ENCODE measurements at places on chromosomes 4 and X.

DNA sequence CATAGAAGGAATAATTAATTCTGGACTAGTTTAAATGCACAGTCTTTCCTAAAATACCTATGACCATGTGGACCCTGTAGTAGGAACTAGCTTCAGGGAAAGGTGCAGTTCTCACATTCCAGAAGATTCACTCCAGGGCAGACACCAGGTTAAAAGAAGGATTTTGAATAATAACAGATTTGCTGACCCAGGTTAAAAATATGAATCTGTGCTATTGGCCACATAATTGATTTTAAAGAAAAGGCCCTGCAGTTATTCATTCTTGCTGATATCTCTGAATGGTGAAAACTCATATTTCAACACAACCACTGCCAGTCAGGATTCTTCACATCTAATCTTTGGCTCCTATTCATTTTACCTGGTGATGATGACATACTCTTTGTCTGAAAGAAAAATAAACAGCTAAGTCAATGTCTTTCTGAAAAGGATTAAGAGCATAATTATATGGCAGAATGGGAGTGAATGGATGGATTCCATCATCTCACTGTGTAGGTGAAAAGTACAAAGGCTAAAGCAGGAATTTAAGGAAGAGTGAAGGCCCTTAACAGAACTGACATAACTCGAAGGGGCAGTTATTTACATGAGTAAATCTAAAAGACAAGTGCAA is 432.8 kb downstream of the PDGFC start:
- no peak for DNase-seq

- no peak for DNase-seq
Observed at GRCh38 chr4:3317656-3318211, 24.9 kb downstream of the RGS12 start.

DNA sequence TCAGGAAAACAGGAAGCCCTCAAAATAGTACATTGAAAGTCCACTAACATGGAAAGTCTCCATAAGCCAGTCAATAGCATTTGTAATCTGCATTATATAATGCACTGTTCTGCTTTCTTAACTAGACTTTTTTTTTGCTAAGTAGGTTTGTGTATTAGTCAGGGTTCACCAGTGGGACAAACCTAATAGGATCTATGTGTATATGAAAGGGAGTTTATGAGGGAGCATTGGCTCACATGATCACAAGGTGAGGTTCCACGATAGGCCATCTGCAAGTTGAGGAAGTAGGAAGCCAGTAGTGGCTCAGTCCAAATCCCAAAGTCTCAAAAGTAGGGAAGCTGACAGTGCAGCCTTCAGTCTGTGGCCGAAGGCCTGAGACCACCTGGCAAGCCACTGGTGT is 116.0 kb downstream of the MXRA5 start:
- DNase-seq, result no peak

- DNase-seq, result no peak
Observed at GRCh38 chrX:15376956-15377355, 7.3 kb downstream of the VEGFD start.

DNA sequence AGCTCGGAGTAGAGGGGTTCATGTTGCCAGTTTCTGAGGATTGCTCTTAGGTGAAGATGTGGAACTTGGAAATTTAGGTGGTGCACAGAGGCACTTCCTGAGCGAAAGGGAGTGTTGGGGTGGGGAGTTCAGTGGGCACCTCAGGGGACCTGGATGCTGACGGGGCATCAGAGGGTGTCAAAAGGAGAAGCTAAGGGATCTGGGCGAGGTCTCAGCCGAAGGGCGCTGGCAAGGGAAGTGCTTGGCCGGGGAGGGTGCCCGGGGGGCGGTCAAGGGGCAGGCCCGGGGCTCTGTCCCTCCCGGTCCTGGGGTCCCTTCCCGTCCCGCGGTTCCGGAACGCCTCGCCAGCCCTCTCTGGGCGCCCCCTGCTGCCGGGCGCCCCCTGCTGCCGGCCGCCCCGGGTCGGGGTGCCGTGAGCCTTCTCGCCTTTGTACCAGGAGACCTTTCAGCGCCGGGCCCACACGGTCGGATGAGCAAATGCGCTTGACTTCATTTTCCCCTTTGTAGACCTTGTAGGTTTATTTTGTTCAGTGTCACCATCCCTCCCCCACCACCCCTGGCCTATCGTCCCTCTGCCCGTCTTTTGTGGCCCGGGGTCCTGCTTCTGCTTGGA is 3.0 kb upstream of the PHOX2B start:
- peak; percentile 39 for DNase-seq

- no peak for DNase-seq
Observed at GRCh38 chr4:44016570-44017421, 431.8 kb downstream of the KCTD8 start.

DNA sequence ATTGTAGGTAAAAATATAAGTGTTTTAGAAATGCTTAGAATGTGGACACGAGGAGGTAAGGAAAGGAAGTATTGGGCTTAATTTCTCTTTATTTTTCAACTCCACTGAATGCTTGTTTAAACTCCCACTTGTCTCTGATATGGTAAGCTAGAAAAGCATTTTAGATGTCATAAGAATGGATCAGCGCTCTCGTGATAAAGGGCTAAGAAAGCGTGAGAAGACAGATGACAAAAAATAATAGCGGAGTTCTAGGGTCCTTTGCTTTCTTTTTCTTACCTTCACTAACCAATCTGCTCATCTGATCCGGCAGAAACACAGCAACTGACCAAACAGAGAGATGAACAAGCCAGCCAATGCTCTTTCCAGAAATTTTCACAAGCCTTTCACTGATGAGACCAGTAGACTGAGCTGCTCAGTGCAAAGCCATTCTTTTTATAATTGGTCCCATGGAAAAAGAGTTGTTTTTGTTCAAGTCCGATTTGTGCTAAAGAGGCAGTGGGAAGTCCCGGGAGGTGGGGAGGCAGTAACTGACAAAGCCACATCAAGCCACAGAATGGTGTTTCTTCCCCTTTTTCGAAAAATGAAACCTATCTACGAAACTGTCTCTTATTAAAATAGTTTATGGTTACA is at the start of gene TASL:
TASL (minus strand) TSS at position 405 of the 630 bp plus-strand sequence. CDS start 17,411 bp downstream, outside the sequence.
- DNase-seq, result no peak

DNA sequence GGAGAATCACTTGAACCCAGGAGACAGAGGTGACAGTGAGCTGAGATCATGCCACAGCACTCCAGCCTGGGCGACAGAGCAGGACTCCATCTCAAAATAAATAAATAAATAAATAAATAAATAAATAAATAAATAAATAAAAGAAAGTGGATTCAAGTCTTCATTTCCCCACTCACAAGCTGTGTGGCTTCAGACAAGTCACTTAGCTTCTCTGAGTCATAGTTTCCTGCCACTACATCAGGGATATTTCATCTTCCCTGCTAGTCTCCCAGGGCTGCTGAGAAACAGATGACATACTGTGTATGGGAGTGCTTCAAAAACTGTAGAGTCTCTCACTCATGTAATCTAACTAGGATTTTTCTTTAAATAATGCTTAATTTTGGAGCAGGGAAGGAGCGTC is 37.2 kb downstream of the TBC1D9 start:
- DNase-seq, result no peak

DNA sequence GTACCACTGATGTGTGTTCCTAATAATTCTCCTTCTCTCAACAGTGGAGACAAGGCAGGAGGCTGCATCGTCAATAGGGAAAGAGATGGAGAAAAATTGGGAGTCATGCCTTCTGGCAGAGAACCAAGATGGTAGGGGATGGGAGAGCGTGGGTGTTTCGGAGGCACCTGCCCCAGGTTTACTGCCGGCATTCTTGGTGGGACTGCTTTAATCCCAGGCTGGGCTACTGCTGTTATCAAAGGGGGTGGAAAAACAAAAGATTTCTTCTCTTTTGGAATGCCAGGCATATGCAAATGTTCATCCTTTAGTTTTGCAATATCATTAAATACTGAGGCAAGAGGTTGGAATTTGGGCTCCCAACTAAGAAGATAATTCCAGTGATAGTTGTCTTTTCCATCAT is 257.0 kb downstream of the DCHS2 start:
- no peak for DNase-seq

DNA sequence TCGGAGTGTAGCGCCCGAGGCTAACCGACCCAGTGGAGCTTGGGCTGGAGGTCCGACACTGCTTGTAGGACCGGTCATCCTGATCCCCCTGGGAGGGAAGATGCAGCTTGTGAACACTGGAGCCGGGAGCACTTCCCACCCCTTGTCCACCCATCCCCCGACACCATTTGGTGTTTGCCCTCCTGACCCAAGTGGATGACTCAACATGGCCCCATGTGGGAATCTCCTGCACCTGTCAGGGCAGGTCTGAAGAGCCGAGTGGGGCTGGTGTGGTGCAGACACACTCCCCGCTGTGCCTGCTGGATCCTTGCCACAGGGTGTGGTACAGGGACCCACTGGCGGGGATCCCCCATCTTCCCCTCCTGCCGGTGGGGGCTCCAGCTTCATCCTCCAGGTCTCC is 90.0 kb upstream of the AFAP1 start:
- peak; percentile 48 for DNase-seq

DNA sequence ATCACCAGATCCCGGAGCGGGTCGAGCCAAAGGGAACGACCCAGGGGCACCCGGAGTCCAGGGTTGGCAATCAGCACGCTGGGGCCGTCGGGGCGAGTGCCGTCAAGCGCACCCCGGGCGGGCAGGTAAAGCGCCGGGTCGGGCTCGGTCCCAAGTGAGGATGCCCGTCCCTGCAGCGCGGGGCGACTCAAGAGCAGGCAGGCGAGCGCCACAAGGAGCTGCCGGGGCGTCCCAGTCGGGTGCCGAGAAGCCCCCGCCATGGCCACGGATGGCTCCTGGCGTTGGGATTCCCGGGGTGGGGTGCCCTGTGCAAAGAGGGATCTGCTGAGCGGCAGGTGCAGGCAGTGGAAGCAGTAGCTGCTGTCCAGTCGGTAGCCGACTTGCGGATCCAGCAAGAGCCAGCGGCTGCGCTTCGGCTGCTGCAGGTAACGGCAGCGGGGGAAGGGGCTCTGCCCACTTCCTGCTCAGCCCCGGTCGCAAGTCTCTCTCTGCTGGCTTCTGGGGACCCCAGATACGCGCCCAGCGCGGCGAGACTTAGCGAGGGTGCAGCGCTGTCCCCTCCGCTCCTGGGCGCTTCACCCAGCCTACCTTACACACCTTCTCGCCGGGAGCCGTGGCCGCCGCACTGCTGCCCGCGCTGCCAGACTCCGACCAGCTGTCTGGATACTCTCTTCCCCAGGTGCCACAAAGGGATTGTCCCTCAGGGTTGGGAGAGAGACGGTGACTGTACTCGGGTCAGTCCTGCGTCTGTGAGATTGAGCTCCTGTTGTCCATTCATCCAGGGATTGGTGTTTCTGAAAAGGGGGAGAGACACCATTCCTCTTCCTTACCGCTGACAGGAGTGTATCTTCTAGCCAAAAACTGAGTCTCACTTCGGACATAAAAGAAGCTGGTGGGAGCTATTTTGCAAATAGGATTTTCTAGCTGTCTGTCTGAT is at the start of gene FREM3:
FREM3 (minus strand) TSS at position 260 of the 937 bp plus-strand sequence; CDS start at position 260, 0 bp downstream.
- DNase-seq, result peak; percentile 59

DNA sequence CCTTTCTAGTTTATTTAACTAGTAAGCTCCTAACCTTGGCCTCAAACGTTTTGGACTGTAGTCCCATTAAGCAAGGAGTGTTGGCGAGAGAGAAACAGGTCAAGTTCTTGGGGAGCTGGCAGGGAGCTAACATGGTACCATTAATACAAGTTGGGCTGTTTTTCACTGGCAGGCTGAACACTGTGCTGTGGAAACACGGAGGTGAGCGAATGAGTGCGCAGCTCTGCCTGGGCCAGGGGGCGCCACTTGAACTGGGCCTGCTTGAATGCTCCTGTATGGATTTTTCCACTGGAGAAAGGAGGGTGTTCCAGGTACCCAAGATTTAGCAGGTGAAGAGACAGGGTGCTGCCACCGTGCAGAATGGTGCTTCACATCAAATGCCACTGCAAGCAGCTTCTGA is 7.4 kb upstream of the SMS start:
- no peak for DNase-seq

Data from ELF-1 (cell line).